ENCODE measurements at places on chromosomes 13 and 19.

- no peak for DNase-seq
These were observed 176.6 kb downstream of the LMO7 start for GRCh38 chr13:75812751-75813181.

GRCh38 chr19:54201172-54201701, 579 bp downstream of the RPS9 start:
- DNase-seq: no peak

- no peak for DNase-seq
These were observed 12.5 kb downstream of the IL12RB1 start for GRCh38 chr19:18074192-18074591.

DNA sequence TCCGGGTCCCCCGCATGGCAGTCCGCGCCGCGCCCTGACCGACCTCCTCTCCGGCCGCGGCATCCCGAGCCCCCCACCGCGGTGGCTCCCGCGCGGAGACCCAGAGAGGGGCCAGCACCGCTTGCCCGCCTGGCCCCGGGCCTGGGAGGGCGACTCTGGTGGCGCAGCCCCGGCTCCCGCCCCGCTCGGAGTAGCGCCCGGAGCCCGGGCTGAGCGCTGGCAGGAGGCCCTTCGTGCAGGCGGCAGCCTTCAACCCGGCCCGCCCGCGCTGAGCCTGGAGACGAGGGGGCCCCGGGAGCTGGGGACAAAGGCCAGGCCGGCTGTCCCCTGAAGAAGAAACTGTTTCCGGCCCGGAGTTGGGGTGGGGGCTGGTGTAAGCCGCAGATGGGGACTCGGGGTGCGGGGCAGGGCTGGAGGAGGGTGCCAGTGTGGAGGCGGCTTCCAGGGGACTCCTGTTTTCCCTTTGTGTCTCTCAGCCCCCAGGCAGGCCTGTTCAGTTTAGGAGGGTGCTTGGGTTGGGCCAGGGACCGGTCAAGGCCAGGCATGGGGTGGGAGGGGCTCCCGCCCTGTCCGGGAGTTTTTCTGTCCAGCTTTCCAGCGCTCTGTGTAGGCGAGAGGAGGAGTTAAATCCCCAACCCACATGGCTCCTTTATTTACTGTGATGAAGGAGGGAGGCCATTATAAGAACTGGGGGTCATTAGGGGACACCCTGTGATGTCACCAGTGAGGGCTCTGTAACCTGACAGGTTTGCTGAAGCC, 935 bp downstream of the LRP3 start:
- DNase-seq: no peak

DNA sequence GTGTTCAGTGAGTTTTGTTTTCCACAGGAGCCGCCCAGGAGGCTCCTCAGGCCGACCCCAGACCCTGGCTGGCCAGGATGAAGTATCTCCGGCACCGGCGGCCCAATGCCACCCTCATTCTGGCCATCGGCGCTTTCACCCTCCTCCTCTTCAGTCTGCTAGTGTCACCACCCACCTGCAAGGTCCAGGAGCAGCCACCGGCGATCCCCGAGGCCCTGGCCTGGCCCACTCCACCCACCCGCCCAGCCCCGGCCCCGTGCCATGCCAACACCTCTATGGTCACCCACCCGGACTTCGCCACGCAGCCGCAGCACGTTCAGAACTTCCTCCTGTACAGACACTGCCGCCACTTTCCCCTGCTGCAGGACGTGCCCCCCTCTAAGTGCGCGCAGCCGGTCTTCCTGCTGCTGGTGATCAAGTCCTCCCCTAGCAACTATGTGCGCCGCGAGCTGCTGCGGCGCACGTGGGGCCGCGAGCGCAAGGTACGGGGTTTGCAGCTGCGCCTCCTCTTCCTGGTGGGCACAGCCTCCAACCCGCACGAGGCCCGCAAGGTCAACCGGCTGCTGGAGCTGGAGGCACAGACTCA, 12.9 kb downstream of the B3GNT3 start:
- no peak for DNase-seq

- no peak for DNase-seq
These were observed 87.2 kb upstream of the C1QTNF9B start for GRCh38 chr13:23984546-23984945.

DNA sequence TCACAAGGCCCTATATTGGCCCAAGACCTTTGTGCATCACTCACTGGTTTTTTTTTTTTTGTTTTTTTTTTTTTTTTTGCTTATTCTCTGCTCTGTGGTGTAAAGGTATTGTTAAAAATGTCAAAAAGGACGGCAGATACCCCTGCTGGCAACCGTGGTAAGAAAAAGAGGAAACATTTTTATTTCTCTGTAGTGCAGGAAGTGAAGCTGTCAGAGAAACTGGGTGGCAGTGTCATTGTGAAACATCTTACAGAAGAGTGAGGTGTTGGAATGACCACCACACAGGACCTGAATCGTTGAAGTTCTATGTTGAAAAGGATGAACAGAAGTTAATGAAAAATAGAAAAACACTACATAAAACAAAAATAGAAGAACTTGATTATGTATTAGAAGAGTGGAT, 346.4 kb downstream of the FGF9 start:
- no peak for DNase-seq

- DNase-seq: no peak
These were observed 631.8 kb upstream of the KLF12 start for GRCh38 chr13:74765955-74766354.

Measured in stimulated activated CD4-positive, alpha-beta T cell treated with anti-CD3 and anti-CD28 coated beads, Interleukin-1b, Interleukin-23, amount 100 ng/mL, for 4 hours (primary cell).